ENCODE measurements at places on chromosomes 4 and X.

DNA sequence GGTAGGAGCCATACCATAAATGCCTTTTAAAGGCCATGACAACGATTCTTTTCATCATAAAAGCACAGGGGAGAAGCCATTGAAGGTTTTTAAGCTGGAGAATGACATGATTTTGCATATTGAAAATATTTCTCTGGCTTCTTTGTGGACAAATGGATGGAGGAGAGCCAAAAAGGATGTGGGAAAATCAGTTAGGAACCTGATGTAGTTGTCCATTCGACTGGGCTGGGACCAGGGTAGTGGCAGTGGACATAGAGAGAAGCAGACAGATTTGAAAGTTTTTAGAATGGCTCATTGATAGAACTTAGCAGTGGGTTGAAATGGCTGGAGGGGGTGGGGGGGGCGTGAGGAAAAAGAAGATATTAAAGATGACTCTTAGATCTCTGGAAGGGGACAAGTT, 19.7 kb upstream of the MSN start:
- no peak for DNase-seq

DNA sequence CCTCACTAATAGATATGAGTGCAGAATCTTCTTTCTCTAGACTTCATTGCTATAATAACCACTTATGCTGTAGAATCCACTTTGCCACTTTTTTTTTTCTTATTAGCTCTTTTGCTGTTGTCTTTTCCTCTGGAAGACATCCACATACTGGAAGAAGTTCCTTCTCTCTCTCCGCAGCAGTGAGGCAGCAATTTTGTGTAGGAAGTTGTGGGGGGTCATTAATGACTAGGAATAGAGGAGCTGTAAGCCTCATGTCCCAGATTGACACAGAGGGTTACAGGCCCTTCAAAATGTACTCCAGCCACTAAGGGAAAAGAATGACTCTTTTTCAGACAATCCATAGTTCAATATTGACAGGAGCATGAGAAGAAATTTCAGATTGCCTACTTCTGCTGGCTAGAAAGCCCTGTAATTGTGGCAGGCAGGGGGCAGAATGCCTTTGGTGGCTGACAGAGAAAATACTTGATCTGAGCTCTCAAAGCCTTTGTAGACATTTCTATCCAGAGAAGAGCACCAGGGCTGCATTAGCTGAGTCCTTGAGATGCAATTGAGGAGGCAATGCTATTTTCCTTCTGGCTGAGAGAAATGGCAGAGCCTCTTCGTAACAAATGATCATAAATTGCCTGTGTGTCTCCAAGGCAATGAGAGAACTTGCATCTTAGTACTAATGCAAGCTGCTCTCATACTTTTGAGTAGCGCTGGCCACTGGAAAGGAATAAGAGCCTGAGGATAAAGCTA, 856.2 kb downstream of the STIM2 start:
- DNase-seq: no peak

GRCh38 chr4:3010998-3011397, 47.6 kb downstream of the GRK4 start:
- DNase-seq: no peak

GRCh38 chrX:150372280-150372679, 9.2 kb downstream of the MAMLD1 start:
- DNase-seq: no peak

GRCh38 chrX:45824471-45824870, 623.8 kb upstream of the DIPK2B start:
- DNase-seq: no peak

DNA sequence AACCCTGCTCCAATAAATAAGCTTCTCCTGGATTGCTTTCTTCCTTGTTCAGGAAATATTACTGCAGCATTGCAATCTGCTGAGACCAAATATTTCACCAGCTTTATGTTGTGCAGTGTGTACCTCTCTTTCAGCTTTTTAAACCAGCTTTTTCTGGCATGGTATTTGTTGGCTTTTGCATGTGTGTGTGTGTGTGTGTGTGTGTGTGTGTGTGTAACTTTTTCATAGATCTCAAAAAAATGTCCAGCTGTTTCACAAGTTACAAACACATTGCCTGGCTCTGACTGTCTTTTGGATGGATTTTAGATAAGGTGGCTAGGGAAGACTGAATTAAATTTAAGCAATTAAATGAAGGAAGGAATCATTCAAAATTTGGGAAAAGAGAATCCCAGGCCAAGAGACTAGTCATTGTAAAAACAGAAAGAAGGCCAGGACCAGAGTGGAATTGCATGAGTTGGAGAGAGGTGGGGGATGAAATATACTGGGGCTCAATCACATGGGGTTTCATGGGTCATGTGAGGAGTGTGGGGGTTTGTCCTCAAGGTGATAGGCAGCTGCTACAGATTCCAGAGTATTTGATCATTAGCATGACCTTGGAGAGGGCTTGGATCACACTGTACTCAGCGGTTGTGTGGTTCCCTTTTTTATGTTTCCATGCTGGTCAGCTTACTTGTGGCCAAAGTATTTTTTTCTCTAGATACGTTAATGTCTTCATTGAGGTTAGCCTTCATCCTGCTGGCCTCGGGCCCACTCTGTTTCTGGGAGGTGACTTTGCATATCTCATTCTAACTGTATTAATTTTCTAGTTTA, 357.7 kb upstream of the BOD1L1 start:
- DNase-seq: no peak

DNA sequence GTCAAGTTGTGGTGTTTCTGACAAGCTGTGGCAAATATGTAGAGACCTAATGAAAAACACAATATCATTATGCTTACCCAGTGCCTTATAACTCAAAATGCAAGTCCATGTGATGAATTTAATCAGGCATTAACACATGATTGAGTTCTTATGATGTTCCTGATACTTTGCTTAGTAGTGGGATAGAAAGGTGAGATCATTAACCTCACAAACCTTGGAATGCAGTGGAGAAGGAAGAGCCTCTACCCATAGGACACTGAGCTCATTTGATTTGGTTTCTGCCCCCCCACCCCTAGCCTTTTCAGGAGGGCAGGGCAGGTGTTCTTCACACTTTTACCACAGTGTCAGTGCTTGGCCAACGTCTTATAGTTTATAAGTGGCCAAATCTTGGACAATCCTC, 683.6 kb upstream of the CPEB2 start:
- DNase-seq: no peak

DNA sequence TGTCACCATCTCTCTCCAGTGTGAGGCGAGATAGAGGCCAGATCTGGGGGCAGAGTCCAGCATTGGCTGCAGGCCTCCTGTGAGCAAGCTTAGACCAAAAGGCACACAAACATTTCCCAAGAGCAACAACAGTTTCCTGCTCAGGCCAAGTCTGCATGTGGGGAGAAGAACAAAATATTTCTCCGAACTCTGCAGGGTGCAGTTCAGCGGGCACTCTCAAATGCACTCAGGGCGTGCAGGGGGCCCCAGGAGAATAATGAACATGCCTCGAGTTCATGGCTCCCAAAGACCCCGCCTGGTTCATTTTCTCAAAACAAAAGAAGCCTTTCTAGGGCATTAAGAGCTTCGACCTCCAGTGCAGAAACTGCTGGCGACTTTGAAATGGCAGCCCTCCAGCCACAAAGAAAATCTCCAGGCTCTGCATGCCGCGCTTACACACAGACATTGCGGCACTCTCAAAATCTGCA, 57.8 kb upstream of the HELT start:
- DNase-seq: no peak

GRCh38 chr4:16693641-16694040, 204.8 kb downstream of the LDB2 start:
- no peak for DNase-seq

DNA sequence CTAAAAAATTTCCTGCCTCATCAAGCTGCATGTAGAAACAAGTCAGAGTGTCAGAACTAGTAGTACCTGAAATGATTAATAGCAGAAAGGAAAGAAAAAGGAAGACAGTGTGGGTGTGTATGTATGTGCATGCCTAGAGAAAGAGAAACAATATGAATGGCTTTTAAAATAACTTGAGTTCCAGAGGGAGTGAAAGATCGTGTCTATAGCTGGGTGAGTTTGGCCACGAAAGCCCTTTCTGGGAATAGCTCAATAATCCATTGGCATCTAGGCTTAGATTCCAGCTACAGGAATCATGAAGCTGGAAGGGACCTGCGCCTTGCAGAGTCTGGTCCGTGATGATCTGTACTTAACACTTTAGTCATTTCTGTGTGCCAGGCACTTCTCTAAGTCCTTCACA, 195.6 kb downstream of the RAPGEF2 start:
- DNase-seq: no peak

GRCh38 chrX:118566359-118566758, 70.7 kb downstream of the DOCK11 start:
- DNase-seq: no peak

GRCh38 chrX:118355225-118355920, 9.5 kb downstream of the WDR44 start:
- no peak for DNase-seq

GRCh38 chr4:94536049-94536448, 84.3 kb downstream of the PDLIM5 start:
- no peak for DNase-seq

GRCh38 chrX:5290635-5291034, 938.0 kb downstream of the NLGN4X start:
- no peak for DNase-seq

- no peak for DNase-seq
Measured at GRCh38 chr4:14848229-14848628, 154.1 kb upstream of the CPEB2 start.

- no peak for DNase-seq
Measured at GRCh38 chr4:165458471-165458870, 79.7 kb downstream of the CPE start.

DNA sequence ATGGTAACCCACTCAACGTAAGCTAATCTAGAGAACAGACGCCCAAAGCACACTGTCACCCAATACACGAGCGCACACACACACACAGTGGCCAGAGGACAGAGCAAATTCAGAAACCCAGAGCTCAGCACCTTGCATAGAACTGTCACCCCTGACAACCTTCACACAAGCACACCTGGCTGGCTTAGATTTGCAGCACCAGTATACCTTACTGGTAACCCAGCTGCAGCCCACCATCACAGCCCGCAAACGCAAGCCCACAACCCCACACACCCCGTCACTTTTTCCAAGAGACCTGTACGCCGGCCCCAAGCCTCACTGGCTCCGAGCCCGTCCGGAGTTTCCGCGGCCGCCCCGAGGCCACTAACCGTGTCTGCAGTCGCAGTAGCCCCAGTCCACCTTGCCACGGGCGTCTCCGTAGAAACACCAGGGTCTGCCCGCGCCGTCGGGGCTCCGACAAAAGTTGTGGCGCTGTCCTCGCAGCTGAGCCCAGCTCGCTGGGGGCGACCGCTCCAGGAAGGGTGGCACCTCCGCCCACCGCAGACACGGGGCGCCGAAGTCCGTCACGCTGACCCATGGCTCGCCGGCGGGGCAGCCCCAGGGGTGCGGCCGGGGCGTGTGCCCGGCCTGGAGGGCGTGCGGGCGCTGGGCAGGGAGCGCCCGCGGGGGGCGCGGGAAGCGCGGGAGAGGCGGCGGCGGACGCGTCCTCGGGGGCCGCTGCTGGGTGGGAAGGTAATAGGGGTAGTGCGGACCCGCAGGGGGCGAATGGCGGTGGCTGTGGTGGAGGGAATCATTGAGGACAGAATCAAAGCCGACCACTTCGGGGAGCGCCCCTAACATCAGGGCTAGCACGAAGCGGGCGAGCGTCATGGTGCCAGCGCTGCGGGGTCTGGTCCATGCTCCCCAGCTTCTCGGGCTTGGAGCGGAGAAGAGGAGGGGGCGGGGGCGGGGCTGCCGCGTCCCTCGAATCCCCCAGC, 664 bp downstream of the PRSS12 start:
- no peak for DNase-seq

DNA sequence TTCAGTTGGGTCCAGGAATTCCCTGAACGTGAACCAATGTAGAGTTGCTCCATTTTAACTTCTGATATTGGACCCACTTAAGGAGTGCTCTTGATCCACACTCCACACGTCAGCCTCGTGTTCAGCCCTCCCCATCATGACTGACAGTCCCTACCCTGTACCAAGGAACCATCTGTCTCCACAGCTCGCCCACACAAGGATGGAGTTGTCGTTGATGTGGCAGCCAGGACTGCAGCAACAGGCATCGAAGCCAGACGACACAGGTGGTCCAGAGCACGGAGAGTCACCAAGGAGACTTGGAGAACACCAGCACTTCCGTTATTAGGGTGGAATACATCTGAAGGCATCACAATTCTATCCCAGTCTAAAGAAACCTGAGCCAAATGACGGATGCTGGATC, 472.1 kb upstream of the NR3C2 start:
- no peak for DNase-seq
